SHP77 (cell line): ENCODE measurements at places on chromosomes 5 and 9.

DNA sequence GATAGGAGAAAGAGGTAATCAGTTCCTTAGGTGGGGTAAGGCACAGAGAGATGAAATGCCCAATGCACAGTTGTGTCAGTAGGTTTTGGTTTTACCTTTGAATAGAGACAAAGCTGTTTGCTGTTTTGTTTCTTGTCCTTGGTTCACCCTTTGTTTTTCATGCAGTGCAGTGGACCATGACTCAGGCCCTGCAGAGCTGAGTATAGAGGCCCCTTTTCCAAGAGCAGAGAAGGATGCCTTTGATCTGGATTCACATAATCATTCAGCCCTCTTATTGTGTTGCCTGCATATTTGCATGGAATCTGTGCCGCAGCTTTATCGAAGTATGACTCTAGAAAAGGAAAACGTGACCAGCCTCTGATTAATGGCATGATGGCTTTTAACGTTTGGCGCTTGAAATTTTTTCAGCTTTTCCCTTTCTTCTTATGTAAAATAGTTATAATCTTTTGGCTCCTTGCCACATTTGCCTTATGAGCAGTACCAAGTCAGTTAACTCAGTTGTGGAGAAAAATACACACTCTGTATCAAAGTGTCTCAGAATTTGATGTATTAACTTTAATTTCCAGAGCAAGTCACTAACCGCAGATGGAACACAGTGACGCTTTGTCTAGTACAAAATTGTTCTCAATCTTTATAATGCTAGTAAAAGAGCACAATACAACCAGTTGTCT, 197.6 kb downstream of the KDM4C start:
- no peak for DNase-seq

GRCh38 chr5:115428676-115429075, 115.9 kb downstream of the FEM1C start:
- DNase-seq = no peak

GRCh38 chr9:138059196-138059595, 181.6 kb downstream of the CACNA1B start:
- DNase-seq = no peak

DNA sequence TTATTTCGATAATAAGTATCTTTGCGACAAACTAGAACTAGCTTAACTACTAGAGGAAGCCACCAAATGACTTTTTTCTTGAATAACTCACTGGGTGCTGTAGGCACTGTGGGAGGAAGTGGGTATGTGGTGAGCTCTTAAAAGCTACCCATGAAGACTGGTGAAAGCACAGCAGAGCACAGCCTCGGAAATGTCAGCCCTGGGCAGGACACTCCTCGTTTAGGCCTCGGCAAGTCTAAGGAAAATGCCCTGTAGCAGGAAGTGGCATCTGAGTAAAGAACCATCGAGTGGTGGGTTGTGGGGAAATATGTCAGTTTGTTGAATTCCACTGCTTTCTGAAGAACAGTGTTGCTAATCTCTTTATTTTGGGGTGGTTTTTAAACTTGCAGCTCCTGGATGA, 44.0 kb upstream of the NCS1 start:
- DNase-seq = no peak

DNA sequence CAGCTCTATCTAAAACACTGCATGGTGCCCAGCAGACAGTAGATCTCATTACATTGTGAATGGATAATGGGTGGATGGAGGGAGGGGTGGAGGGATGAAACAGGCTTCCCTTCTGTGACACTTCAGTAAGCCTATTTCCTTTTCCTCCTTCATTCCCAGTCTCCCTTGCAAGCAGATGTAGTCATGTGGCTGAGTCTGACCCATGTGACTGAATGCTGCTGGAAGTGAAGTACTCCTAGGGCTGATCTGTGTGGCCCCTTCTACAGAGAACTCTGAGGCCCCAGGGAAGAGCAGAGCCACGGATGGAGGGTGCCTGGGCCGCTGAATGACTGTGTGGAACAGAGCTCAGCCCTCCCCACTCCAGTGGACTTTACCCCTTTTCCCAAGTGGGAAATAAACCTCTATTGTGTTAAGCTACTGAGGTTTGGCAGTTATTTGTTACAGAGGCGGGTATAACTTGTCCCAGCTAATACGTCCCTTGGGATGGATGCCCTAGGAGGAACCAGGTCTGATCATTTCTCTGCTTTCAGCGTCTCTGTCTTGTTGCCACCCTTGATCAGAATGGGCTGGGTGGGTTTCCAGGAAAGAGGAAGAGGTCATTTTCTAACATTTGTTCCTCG, 176.1 kb upstream of the MVB12B start:
- DNase-seq = peak; percentile 77

DNA sequence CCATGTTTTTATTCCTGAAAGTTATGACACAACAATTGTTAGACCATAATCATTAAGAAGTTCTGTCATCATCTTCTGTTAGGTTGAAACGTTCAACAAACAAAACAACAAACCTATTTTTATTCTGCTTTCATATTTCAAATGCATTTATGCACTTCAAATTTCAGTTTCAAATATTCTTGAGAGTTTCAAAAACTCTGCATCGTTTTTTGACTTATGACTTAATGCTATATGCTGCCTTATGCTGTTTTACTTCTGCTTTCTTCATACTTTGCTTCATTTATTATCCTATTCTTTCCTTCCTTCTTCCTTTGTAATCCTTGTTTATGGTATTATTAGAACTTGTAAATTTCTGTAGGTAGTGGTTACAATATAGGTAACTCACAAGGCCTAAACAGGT, 95.0 kb downstream of the PCSK1 start:
- no peak for DNase-seq

DNA sequence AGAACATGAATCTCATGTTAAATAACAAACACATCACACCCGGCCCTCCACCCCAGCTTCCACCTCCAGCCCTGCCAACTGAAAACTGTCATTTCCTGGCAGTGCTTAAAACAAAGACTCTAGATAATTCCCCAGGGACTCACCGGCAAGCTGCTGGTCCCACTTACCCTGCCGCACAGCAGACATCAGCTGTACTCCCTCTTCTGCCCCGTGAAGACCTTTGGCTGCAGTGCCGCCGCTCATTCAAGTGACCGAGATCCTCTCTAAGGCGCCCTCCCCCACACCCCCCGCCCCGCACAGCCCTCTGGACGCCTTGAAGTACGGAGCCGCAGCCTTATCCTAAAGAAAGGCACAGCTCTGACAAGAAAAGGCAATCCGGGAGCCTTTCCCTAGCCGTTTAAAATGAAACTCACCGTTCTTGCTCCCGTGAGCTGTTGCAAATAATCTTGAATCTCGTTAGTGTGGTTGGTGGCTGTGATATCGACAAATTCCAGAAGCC, 434 bp downstream of the GLRX start:
- DNase-seq = peak; percentile 3

- no peak for DNase-seq
These were observed 139.6 kb downstream of the MAN2A1 start for GRCh38 chr5:109829331-109829730.

DNA sequence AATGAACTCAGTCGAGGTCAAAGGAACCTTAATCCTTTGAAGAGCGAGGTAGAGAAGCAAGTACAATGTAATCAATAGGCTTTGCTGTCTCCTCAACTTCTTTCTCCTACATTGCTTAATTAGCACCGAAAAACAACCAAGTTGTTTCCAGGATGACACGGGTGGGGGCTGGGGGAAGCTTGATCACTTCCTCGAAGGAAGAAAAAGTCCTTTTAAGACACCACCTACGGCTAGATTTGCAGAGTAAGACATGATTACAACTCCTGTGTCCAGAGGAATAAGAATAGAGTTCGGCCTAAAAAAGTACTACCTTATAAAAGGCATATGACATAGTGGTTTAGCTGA, 811 bp upstream of the ARRDC3 start:
- DNase-seq = no peak

GRCh38 chr9:130780865-130781504, 54.1 kb upstream of the ABL1 start:
- no peak for DNase-seq
